ENCODE measurements at places on chromosomes 12 and 14.

GRCh38 chr12:19304149-19304750 is 135.0 kb upstream of the AEBP2 start:
- DNase-seq: no peak

- peak; percentile 73 for DNase-seq
These were observed 14.6 kb upstream of the NR4A1 start for GRCh38 chr12:52036587-52037171.

DNA sequence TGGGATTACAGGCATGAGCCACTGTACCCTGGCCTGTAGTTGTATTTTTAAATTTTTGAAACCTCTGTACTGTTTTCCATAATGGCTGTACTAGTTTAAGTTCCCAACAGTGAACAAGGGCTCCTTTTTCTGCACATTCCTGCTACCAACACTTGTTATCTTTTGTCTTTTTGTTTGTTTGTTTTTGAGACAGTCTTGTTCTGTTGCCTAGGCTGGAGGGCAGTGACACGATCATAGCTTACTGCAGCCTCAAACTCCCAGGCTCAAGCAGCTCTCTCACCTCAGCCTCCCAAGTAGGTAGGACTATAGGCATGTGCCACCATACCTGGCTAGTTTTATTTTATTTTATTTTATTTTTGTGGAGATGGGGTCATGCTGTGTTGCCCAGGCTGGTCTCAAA is 23.0 kb downstream of the BRMS1L start:
- DNase-seq: no peak

DNA sequence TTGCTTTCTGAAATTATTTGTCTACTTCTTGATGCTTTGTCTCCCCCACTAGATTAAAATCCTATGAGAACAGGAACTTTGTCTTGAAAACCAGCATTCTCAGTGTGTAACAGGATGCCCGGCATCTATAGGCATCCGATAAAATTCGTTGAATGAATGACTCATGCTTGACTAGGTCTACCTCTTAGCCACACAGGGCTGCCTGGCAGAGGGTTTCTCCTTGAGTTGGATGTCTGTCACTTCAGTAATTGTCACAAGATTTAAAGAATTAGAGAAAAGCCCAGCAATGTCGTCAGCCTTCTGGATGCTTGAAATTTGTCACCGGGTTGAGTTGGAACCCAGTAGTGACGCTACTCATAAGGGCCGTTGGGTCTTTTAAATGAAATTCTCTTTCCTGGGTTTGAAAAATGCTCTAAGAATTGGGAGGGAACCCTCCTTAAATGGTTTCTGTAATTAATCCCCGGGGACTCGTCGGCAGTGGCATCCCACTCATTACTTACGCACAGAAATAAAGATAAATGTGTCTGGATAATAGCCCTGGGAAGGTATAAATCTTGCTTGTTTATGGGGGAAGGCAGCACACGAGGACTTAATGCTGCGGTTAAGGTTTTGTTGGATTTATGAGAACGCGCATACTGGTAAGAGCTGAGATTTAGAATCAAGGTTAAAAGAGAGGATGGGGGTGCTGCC is 194.1 kb downstream of the AACS start:
- DNase-seq: no peak

DNA sequence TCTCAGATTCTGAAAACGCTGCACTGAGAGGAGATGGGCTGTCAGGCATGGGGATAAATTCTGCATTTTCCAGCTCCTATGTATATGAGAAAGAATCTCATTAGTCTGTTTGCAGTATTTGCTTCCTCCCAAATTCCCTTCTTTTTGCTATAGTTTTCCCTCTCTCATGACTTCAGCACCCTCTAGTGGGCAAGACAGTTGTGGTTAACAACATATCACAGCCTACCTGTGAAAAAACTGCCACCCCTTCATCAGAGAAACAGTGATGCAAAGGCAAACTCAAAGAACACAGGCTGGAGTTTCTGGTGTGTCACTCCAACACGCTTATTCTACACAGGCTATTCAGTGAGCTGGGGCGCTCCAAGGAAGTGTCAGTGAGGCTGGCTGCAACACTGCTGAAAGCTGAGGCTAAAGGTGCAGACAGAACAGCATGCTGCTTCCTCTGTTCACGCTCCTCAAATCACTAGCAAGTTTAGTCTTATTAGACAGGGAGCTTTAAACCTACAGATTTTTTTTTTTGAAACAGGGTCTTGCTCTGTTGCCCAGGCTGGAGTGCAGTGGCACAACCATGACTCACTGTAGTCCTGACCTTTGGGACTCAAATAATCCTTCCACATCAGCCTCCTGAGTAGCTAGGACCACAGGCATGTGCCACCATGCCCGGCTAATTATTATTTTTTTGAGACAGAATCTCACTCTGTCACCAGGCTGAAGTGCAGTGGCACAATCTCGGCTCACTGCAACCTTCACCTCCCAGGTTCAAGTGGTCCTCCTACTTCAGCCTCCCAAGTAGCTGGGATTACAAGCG is 19.3 kb downstream of the ZC2HC1C start:
- DNase-seq: peak; percentile 50

DNA sequence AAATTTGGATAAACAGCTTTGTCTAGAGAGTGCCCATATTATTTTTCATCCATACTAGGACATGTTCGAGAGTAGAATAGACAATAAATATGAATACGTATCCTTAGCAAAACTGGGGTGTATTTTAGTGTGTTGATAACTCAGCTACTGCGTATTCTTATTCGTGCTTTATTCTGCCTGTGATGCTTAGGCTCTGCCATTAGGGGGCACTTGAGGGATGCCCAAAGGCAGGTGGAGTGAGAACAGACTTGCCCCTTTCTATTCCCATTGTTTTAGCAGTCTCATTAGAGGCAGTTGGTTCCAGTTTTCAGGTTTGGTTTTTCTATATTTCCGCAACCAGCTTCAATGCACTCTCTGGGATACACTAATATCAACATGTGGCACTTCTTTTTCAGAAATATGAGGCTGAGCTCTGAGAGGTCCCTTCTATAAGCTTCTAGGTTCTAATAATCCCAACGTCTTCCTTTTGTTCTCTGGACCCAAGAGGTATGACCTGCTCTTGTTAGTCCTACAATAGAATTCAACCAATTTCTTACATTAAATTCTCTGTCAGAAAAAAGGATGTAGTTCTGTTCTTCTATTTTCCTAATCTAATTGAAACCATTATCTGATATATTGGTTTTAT is 985.7 kb upstream of the FBXO33 start:
- DNase-seq: no peak

DNA sequence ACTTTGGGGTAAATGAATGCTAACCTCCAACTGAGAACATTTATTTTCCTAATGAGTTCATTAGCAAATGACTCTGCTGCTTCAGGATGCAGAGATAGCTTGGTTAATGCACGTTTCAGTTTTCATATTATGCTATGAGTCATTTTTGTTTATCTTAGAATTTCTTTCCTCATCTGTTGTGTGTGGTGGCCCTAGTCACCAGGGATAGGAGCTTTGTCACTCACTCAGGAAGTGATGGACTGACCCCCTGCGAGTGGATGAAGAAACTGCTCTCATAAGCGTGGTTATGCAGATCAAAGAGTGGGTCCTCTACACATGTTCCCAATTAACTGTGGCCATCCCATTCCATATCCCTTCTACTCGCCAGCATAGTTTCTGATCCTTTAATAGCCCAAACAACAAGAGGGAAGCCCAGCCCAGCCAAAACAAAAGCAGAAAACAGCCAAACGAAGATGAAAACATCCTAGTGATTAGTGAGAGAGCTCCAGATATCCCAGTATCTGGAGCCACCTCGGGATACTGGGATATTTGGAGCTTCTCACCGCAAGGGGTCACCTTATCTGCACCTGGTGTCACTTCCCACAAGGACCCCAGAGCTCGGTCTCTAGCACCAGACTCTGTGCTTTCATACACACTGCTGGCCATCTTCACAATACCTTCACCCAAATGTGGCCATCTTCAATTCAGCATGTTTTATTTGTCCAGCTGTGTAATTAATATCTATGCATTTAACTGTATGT is 8.6 kb downstream of the TC2N start:
- peak; percentile 40 for DNase-seq

- DNase-seq: no peak
These were observed 13.3 kb downstream of the SLCO1B1 start for GRCh38 chr12:21144309-21144708.

DNA sequence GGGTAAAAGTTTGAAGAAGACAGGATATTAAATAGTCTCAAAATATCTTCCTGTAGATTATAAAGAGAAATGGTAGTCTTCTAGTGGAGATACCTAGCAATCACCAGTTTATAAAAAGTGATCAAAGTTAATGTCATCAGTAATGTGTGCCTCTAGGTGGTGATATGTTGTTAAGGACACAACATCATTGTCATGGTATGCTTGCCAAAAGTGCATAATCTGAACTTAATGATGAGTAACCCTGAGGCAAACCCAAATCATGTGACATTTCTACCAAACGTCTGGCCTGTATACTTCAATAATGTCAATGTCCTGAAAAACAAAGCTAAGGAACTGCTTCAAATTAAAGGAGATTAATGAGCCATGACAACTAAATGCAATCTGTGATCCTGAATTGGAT is 214.7 kb downstream of the PHLDA1 start:
- DNase-seq: peak; percentile 80

DNA sequence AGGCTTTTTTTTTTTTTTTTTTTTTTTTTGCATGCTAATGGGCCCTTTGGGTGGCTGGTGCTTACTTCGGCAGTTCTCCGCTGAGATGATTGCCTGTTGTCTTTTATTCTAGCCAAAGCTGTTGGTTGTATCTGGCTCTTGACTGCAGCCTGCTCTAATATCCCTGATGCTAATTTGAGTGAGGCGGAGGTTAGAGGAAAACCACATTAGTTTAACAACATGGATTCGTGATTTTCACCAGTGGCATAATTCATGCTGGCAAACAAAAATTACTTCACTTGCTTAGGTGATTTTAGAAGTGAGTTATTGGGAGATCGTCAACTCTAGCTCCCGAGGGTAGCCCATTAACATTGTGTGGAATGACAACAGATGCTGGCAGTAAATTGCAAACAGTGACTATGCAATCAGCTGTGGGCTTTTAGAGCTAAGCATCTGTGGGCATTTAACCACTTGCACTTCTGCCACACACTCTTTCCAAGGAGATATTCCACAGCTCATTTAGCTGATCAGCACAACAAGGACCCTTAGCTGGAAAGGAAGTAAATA is 97.6 kb upstream of the ZDHHC17 start:
- no peak for DNase-seq

DNA sequence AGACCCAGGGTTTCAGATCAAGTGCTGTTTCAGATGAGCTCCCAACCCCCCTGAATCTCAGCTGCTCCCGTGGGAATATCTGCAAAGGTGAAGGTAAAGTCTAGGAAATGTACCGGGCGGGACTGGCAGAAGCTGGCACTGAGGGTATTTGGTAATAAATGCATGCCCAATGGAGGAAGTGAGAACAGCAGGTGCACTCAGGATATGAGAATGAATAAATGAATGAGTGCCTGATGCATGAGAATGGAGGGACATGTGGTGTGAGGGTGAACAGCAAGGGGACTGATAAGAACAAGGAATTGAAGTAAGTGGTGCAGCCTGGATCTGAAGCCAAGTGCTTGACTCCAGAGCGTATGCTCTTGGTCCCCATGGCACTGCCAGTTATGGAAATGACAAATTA is 11.6 kb downstream of the RAPGEF3 start:
- DNase-seq: no peak

DNA sequence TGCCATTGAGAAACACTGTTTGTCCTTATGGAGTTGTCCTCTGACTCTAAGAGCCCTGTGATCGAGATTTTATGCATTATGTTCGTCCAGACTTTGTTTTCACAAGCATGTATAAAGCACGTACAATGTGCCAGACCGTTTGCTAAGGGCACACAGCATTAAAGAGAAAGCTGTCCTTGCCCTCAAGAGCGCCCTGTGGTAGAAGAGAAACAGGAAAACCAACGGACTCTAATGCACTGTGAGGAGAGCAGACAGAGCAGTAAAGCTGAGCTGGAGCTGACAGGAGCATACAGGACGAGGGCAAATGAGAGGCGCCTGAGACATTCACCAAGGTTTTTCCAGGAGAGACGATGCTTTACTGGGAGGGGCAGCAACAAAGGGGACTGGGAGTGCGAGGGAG is 66.2 kb upstream of the OVCH1 start:
- no peak for DNase-seq

DNA sequence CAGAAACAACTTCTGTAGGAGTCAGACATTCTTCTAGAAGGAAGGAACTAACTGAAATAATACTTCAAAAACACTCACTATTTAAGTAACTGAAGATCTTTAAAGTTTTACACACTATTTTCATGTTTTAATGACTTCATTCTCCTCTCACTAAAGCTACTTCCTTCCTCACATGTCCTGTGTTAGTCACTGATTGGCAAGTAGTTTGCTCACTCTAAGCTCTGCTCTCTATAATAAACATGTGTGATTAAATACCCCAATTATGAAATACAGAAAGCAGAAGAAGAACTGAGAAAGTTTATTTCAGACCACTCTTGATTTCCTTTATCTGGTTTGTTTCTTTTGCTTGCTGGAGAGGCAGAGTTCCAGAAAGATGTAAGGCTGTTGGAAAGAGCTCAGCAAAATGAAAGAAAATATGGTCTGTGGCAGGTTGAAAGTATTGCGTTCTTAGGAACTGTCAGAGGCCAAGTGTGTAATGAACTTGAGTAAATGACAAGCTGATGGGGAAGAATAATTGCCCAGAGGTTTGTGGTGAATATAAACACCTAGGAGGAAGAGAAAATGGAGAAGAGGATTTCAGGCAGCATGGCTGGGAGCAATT is 522.0 kb upstream of the SEL1L start:
- DNase-seq: no peak

- peak; percentile 62 for DNase-seq
These were observed 332.9 kb downstream of the BCAT1 start for GRCh38 chr12:24615967-24616411.

- no peak for DNase-seq
These were observed 38.8 kb downstream of the NOPCHAP1 start for GRCh38 chr12:105024928-105025327.

DNA sequence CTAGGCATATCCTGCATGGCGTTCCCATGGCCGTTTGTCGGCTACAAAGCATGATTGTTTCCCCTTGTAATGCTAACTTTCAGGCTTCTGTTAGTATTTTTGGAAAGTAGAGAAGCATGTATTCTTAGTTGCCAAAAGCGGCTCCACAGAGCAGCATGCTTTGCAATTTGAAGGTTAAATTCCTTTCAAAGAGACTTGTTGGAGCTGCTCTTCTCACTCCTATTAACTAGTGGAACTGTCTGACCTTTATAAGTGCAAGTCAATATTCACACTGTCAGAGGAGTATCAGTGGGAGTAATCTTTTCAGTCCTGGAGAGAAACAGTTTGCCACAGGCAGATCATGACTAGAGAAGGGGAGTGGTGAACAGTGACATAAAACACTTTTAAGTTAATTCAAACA is 656.1 kb upstream of the NOVA1 start:
- DNase-seq: no peak

- peak; percentile 68 for DNase-seq
These were observed 16.6 kb upstream of the RND1 start for GRCh38 chr12:48882315-48882687.

DNA sequence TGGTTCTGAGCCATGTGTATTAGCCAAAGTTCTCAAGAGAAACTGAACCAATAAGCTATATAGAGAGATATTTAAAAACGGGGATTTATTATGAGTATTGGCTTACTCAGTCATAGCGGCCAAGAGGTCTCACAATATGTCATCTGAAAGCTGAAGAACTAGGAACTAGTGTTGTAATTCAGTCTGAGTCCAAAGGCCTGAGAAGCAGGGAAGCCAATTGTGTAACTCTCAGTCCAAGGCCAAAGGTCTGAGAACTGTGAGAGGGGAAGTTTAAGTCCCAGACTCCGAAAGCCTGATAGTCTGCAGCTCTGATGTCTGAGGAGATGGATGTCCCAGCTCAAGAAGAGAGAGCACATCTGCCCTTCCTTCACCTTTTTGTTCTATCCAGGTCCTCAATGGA is 344.8 kb upstream of the USP15 start:
- DNase-seq: no peak

GRCh38 chr12:47991106-47992061 is 12.9 kb downstream of the COL2A1 start:
- no peak for DNase-seq
